ENCODE measurements at places on chromosomes 5 and 9. TPM values are rescaled to one million over a fixed set of nuclear protein-coding genes. Genes with fewer than 3 reads are reported as not detected.

Gene PCDHGA7
- 0.91 TPM for total RNA-seq

Gene HSPB3
- not detected for total RNA-seq

Gene CDO1
- 1.1 TPM for total RNA-seq

Gene HMHB1
- total RNA-seq: not detected

Gene FAM81B
- total RNA-seq: not detected

Gene IFNK
- not detected for total RNA-seq

Gene PLAC8L1
- total RNA-seq: not detected

Gene TUT7
- total RNA-seq: 32.2 TPM

Gene SVEP1
- total RNA-seq: 0.30 TPM

Gene RANBP3L
- not detected for total RNA-seq

Gene PRRC1
- 26.4 TPM for total RNA-seq

Gene PCDHGB1
- under 0.01 TPM for total RNA-seq

Gene EIF4E1B
- total RNA-seq: not detected

Gene ALDH1B1
- 22.6 TPM for total RNA-seq

Gene MCIDAS
- total RNA-seq: not detected

Gene SCGB3A1
- not detected for total RNA-seq

Gene NR4A3
- under 0.01 TPM for total RNA-seq

Gene TMEM203
- 30.9 TPM for total RNA-seq

Gene IL17B
- 0.91 TPM for total RNA-seq

Gene SLC1A3
- 1.2 TPM for total RNA-seq

Gene ZNF354C
- 7.9 TPM for total RNA-seq

Gene SPINK13
- not detected for total RNA-seq

Gene FOCAD
- total RNA-seq: 66.4 TPM

Gene ZNF300
- total RNA-seq: 4.2 TPM

Gene RGS3
- total RNA-seq: 321 TPM

Gene ARRDC1
- total RNA-seq: 21.8 TPM

Gene ANKRD33B
- 7.4 TPM for total RNA-seq

Gene LCN15
- not detected for total RNA-seq

Gene PCDHGC4
- total RNA-seq: 0.32 TPM

Gene ADRA1B
- not detected for total RNA-seq

Gene SOHLH1
- not detected for total RNA-seq

Gene BARHL1
- total RNA-seq: not detected

Gene ZNG1E
- total RNA-seq: 55.9 TPM

Gene OR1J2
- not detected for total RNA-seq

Gene PCDHA4
- 0.61 TPM for total RNA-seq

Gene SELENOP
- total RNA-seq: 2.7 TPM

Gene ZSWIM6
- 13.8 TPM for total RNA-seq

Gene SAXO1
- total RNA-seq: not detected

Gene FREM1
- under 0.01 TPM for total RNA-seq

Gene ABCA1
- total RNA-seq: 24.3 TPM

Gene KCNIP1
- not detected for total RNA-seq

Gene OGN
- total RNA-seq: not detected

Gene ATP6V0E1
- 139 TPM for total RNA-seq

Gene ANGPTL2
- total RNA-seq: 8.4 TPM

Gene PCDHGA10
- total RNA-seq: 2.3 TPM

Gene CCL21
- not detected for total RNA-seq

Gene ZFP2
- total RNA-seq: 0.65 TPM

Gene NME5
- total RNA-seq: 1.1 TPM

Gene ASPN
- total RNA-seq: not detected

Gene FXN
- total RNA-seq: 2.6 TPM

Gene ZNF782
- total RNA-seq: 6.5 TPM

Measured in epithelial cell of umbilical artery (primary cell).